ENCODE measurements at places on chromosomes 3 and 15.

- no peak for DNase-seq
Measured at GRCh38 chr3:104385421-104385820, 981.3 kb upstream of the ALCAM start.

DNA sequence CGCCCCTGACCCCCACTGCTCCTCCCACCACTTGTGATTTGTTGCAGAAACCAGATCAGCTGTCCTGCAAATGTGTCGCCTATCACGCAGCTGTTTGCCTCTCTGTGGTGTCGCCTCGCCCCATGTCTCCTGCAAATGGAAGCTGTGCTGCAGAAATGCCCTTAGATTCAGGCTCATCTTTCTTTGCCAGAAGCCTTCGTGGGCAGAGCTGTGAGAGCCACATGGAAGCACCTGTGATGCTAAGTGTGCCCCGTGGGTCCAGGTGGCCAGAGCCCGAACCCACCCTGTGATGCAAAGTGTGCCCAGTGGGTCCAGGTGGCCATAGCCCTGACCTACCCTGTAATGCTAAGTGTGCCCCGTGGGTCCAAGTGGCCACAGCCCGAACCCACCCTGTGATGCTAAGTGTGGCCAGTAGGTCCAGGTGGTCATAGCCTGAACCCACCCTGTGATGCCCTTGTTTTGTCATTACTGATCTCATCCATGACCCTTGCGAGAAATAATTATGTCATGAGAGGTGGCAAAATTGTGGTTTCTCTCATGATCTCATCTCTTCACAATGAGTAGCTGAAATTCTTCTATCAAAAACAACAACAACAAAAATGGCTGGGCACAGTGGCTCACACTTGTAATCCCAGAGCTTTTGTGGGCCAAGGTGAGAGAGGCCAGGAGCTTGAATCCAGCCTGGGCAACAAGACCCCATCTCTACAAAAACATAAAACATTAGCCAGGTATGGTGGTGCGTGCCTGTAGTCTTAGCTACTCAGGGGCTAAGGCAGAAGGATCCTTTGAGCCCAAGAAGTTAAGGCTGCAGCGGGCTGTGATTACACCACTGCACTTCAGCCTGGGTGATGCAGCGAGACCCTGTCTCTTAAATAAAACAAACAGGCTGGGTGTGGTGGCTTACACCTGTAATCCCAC is 187.4 kb downstream of the GOLGA6L6 start:
- no peak for DNase-seq

DNA sequence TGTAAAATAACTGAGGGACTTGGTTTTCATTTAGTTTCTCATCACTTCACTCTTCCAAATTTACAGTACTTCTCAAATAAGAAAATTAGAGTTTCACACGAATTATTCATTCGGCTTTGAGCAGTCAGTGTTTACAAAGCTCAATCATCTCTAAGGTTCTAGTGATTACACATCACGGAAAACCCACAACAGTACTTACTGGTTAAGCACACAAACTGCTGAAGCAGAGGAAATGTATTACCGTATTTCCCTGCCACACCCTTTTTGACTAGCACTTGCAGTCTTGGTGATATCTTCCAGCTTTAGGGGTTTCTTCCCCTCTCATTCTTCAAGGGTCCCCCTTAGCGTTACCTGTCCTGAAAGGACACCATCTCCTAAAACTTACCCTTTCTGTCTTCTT is 164.8 kb upstream of the CDIN1 start:
- DNase-seq, result no peak

GRCh38 chr3:36812240-36812639 is 47.9 kb upstream of the DCLK3 start:
- no peak for DNase-seq
